ENCODE measurements at places on chromosomes 2 and 18.

DNA sequence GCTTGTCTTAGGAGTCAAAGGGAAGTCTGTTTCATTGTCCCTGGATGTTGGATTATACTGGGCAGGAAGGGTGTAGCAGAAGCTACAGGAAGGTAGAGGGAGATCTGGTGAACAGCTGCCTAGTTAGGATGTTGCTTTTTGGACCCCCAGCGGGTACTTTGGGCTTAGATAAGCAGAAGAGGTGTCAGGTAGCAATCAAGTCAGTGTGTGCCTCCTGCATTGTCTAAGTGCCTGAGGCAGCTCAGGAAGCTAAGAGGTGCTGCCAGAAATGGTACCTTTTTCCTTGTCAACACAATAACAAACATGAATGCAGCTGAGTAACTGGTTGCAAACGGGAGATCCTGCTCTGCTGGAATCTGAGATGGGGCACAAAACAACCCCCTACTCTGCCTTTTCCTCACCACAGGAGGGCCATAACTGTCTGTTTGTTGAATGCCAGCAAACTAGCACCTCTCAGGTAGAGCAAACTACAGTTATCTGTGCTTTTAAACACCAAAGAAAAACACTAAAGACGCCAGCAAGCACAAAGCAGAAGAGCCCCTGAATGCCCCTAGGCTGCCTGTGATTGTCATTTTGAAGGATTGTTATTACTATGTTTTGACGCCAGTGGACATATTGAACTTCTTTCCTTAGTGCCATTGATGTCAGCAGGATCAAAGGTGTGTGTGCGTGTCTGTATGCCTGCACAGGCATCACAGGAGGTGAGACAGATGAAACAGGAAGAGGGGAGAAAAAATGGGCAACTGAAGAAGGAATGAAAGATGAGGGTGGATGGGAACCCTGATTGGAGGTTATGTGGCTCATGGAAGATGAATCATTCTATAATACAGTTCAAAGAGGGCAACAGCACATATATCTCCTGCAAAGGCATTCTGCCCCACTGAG is 151.4 kb downstream of the ETAA1 start:
- DNase-seq, result no peak

GRCh38 chr18:38932752-38933151 is 1367.2 kb upstream of the CELF4 start:
- DNase-seq, result no peak

GRCh38 chr18:75875559-75875958 is 448.1 kb upstream of the SMIM21 start:
- DNase-seq, result no peak

GRCh38 chr2:100029460-100029859 is 112.9 kb downstream of the AFF3 start:
- no peak for DNase-seq

GRCh38 chr2:113135317-113135716 is 7.9 kb downstream of the IL1RN start:
- no peak for DNase-seq

DNA sequence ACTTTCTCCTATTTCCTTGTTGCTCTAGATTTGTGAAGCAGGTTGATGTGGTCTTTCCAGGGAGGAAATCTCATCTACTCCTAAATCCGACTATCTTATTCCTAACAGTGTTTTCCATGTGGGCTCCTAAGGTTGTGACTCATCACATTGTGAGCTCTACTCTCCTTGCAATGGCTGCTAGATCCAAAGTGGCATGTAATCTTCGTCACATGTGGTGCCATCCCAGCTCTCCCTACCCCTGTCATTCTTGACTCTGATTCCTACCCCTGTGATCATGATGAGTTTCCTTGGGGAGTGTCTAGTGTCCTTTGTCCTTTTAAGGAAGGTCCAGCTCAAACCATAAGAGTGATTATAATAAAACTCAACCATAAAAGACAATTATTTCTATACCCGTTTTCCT is 47.3 kb upstream of the GULP1 start:
- DNase-seq, result no peak

- peak; percentile 53 for DNase-seq
Measured at GRCh38 chr2:115199966-115200365, 757.5 kb downstream of the DPP10 start.

DNA sequence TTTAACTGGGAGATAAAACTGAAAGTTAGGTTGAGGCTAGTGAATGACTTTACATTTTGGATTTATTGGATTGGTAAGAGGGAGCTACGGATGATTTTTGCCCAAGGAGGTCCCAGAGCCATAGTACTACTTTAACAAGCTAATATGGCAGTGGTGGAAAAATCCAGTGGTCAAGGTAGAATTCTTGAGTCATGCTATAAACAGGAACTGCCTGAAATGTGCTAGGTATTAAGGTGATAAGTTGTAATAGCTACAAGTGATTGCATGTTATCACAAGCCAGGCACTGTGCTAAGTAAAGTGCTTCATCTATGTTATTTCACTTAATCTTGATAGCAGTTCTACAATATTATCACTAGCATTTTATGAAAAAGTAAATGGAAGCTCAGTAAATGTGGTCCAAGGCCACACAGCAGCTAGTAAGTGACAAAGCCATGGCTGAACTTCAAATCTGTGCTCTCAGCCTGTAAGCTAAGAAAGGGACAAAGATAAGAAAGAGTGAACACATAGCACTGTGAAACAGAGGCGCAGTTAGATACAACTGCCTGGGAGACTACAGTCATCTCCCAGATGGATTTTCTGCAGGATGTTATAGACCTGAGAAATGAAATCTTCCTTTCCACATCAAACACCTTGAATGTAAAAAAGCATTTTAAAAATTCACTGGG is 469.6 kb downstream of the TGIF1 start:
- no peak for DNase-seq

DNA sequence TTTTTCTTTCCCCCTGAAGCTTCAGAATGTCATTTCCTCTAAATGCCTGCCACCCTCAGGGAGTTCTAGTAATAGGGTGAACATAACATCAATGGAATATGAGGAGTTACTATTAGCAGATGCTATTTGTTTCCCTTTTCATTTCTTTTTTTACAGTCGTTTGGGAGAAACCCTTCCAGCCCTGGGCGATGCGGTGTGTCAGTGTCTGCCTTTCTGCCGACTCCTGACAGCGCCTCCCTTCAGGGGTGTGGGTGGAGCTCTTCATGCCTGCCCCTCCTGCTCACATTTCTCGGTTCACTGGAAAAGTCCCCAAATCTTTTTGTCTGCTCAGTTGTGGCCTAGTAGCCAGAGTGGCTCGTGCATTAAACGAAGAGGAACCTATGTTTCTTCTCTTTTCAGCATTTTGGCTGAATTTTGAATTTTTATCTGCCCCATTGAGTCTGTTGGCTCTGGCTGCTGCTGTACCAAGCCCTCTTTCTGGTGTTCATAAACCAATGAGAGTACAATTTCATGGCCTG is 72.3 kb downstream of the FMNL2 start:
- DNase-seq, result no peak

DNA sequence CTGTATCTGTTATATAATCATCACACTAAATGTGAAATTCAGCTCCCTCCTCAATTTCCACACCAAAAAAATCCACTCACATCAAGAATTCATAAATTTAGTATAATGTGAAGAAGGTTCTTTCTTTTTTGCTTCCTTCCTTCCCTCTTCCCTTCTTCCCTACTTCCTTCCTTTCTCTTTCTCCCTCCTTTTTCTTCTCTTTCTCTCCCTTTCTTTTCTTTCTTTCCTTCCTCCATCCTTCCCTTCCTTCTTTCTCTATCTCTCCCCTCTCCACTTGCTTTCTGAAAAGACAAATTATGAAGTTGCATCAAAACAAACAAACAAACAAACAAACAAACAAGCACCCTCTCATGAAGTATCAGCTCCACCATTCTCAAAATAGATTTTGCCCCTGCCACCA is 290.0 kb downstream of the PDE11A start:
- DNase-seq, result no peak

DNA sequence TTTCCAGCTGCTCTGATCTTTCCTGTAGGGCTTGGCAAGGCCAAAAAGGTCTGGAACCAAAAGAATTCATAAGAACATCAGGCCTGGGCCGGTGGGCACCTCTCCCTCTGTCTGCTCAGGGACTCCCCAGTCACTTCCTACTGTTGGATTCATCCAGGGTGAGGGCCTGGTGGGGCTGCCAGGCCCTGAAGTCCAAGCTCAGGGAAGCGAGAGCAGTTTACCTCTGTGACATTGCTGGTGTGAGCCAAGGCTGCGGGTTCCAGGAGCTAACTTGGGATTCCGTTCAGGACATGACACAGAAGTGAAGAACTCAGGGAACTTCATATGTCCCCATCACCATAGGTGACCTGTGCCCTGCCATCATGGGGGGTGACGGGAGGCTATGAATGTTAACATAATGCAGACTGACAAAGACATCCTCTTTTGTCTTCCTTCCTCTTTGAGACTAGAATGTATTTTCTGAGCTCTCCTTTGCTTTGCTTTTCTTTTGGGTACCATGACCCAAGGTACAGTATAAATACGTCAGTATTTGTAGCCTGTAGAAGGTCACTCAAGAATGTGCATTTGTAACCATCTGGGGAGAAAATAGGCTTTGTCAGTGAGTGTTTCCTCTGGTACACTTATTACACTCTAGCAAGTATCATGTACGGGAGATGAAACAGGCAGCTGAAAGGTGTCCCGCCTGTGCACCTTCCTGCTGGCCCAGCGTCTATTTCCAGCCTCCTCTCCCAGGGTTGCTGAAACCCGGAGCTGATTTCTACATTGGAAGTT is 130.5 kb upstream of the SLC1A4 start:
- no peak for DNase-seq

GRCh38 chr2:14120376-14120775 is 512.1 kb upstream of the LRATD1 start:
- DNase-seq, result no peak

GRCh38 chr2:23656597-23656973 is 270.3 kb downstream of the ATAD2B start:
- DNase-seq, result no peak

DNA sequence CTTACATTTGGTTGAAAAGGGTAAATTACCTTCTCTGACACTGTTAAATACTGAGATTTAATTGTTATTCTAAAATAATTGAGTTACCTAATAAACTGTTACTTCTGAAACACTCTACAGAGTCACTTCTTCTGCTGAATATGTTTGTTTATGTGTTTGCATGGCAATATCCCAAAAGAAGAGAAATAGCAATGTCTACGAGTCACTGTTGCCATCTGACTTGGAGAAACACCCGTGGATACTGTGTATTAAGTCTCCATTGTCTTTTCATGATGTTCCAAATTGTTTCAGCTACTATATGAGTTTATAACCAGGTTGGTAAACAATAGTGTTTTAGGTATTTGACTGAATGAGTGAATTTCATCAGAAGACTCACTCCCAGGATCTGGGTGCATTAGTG is 754.2 kb upstream of the ID2 start:
- DNase-seq, result no peak

DNA sequence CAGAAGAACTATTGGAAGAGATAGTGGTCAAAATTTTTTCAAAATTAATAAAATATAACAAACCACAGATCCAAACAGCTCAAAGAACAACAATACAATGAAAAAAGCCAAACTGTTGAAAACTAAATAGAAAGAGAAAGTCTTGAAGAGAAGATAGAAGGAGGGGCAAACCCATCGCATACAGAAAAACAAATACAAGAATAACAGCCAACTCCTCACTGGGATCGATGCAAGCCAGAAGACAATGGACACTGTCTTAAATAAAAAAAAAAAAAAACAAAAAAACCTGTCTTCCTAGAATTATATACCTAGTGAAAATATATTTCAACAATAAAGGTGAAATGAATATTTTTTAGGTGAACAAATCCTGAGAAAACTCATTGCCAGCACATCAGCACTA is 34.1 kb upstream of the ARHGAP25 start:
- DNase-seq, result no peak

GRCh38 chr18:76589316-76589715 is 94.3 kb upstream of the ZNF516 start:
- no peak for DNase-seq

DNA sequence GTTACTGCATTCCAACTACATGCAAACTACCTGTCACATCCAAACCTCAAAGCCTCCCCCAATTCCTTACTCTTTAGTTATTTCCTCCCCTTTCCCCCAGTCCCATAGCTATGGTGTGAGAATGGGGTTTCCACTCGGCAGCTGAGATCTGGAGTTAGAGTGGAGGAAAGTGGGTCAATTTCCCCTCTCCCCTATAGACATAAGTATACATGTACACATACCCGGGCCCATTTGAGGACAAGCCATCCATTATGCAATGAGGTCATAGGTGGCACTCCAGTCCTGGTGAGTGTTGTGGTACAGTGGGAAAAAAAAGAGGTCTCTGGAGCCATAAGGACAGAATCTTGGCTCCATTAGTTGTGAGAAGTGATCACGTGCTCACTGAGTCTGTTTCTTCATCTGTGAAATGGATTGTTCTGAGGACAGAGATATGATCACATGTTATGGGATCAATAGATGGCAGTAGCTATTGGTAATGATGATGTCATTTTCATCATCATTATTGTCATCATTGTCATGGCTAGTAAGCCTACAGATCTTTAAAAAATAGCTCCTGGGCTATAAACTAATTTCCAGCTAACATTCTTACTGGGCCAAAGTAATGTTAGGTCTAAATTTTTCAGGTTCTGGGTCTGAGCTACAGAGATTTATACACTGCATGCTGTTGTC is 119.0 kb downstream of the BCL2L11 start:
- no peak for DNase-seq

DNA sequence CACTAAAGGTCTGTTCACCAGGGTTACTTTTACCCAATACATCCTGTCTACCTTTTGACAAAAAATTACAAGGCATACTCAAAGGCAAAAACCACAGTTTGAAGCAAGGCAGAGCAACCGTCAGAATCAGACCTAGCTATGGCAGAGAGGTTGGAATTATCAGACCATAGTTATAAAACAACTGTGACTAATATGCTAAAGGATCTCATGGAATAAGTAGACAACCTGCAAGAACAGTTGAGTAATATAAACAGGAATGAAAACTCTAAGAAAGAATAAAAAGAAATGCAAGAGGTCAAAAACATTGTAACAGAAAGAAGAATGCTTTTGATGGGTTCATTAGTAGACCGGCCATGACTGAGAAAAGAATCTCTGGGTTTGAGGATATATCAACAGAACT is 318.8 kb upstream of the KCNH7 start:
- no peak for DNase-seq

GRCh38 chr2:206328974-206329373 is 54.5 kb downstream of the ZDBF2 start:
- DNase-seq, result no peak

GRCh38 chr2:108982259-108982679 is 6.8 kb downstream of the EDAR start:
- DNase-seq, result no peak
